ENCODE measurements at places on chromosomes 16 and 17.
A peak's percentile ranks its signal among the peaks of the same experiment; 100 is the strongest.

- no peak for DNase-seq
These were observed 12.3 kb upstream of the TFAP4 start for GRCh38 chr16:4285167-4285566.

DNA sequence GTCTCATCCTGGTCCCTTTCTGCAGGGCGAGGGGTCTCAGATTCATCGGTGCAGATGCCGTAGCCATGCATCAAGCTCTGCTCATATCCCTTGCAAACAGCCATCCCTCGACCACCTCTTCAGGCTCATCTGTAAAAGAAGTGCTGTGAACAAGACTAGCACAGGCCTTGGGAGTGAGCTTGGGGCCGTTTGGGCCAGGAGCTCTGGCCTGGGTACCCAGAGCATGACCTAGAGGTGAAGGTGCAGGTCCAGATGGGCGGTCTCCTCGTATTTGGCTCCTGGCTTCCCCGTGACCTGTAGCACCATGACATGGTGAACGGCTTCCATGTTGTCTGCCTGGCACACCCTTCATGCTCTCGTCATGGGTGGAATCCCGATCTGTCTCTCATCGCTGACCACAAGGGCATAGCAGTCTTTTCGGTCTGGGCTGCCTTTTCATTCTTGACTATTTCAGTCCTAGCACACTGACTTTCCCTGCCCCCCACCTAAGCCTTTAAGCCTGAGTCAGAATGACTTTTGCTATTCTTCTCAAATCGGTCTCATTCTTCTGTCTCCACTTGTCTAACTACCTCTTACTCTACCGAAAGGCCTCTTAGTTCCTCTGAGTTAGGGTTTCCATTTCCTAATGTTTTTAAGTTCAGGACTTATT lies 216.0 kb downstream of the FOXL1 start:
- DNase-seq, result no peak

DNA sequence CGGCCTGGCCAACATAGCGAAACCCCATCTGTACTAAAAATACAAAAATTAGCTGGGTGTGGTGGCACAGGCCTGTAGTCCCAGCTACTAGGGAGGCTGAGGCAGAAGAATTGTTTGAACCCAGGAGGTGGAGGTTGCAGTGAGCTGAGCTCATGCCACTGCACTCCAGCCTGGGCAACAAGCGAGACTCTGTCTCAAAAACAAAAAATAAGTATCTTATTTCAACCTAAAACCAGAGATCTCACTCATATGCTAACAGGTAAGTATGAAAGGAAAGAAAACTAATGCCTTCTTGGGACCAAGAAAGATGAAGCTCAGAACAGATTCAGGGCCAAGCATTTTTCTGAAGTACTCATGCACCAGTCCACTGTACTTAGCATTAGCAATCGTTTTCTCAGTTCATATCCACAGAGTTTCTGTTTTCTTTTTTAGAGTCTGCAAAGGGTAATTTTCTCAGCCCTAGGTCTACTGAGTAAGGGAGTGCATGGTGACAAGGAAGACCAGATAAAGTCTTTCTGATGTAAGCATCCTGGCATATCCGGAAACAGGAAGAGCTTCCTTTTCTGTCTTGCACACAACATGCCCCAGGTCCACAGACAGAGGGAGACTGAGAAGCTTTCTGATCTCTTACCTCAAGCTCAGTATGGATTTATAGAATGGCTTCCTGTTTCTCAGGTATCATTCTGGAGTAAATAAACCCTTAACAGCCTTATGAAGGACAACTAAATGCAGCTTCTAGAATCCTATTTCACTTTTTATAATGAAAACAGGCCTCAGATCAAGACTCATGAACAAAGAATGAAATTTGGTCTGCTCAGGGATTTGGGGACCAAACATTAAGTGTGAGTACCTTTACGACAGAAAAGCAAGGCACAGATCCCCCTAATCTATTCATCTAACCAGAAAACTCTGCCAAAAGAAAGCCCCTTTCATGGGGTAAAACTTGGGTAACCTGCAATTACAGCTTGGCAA lies 38.7 kb upstream of the FOXJ1 start:
- DNase-seq, result no peak

- peak; percentile 57 for DNase-seq
These were observed 35.7 kb downstream of the IKZF3 start for GRCh38 chr17:39828443-39828842.

DNA sequence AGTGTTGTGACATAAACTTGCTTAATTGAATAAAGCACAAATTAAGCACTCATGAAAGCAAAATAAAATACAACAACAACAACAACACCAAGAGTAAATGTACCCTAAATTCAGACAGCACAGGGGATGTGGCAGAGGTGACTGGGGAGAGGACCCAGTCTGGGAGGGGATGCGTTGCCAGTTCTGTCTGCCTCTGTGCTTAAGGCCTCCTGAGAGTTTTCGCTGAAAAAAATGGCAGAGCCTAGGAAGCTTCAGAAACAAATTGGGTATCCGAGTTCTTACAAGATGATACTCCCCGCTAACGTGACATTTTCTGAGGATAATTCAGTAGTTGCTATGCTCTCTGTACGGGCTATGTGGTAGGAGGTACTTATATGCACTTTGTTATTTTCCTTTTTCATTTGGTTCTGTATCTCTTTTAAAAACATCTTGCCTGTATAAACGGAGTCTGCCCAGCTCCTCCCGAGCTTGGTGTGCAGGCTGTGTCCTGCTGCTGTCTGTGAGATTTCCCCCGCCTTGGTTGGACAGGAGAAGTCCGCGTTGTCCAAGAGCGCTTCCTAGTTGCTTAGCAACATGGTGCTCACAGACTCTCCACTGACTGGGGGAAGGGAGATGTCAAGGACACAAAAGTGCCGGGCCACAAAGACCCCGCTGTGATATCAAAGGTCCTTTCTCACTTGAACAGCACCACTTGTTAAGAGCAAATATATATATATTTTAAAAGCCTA lies 134.2 kb upstream of the CPHXL start:
- peak; percentile 22 for DNase-seq

Data from large intestine (tissue), 12 donors.